NCI-H2171 (cell line): ENCODE measurements at places on chromosomes 12 and 14.

DNA sequence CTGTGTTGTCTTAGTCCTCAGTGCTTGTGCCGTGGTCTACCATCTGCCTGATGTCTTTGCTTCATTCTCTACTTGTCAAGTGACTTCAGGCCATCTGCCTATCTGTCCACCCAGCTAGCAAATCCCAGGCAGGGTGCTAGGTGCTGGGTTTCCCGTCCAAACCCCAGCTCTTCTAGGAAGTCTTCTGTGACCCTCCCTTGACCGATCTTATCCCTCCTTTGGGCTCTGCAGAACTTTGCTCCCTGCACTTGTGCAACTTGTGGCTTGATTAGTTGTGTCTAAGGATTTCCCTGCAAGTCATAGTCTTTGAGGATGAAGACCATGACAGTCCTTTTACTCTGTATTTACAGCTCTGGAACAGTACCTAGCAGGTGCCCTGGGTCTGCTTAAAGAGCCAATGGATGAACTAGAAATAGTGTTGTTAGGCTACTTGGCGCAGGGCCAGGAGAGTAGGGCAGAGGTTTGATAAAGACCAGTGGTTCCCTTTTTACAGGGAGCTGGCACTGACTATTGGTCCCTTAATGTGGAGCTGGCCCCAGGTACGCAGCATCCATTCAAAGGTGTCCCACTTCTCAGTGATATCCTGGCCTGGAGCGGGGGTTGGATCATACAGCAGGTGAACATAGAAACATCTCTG lies 60.1 kb downstream of the ADCK1 start:
- DNase-seq: no peak

DNA sequence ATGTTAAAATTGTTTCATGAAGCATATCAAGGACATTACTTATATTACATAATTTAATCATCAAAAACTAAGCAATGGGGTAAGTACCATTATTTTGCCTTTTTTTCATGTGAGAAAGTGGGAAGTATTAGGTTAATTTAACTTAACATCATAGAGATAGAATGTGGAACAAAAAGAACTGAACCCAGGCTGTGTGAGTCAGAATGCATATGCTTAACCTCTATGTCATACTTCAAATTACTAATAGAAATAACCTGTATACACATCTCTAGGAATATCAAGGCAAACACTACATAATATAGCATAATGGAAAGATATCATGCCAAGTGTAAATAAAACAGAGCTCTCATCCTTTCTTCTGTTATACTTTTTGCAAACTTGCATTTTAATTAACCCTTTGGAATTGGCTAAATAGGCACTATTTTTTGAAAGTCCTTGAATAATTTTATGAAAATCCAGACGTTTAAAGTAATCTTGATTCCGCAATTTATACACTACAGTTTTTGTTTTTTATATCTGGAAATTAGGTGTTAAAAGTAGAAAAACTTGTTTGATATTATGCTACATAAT lies 777.7 kb downstream of the SLC6A15 start:
- DNase-seq: no peak

- DNase-seq: peak; percentile 98
Observed at GRCh38 chr12:56104109-56104814, at the start of gene PA2G4. Gene PA2G4, plus strand, starts transcription at chr12:56104559. Its CDS starts 179 bp downstream, at chr12:56104738.

DNA sequence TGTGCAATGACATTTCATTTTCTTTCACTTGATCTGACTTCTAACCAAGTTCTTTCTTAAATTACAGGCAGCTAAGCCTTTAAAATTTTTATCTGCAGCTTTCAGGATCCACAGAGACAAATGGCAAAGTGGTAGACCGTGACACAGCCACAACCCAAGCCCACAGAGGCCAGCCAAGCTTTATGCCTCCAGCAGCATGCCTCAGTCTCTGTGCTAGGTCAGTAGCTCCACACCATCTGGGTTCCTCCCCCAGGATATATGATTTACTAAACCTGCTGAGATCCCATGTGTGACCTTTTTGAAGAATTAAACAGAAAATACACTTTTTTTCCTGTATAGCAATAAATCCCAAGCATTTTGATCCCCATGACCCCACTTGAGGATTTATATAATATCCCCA lies 290.4 kb upstream of the CAND1 start:
- no peak for DNase-seq

- DNase-seq: no peak
Observed at GRCh38 chr12:28974883-28975282, 174.2 kb upstream of the FAR2 start.

DNA sequence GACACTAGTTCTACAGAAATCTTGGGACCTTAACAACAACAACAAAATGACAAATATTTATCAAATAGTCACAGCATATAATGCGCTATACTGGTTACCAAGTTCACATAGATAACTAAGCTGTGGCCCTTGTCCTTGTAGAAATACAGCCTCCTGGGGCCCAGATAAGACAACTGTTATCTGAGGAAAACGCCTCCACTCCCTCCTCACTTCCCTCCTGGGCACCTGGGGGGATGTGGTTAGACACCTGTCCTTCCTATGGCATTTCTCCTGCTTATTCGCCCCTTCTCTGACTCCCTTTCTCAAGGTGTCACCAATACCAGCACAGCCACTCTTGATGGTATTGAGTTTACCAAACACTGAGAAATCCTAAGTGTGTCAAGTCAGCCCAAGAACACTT lies 419.4 kb downstream of the RAD51B start:
- DNase-seq: no peak

DNA sequence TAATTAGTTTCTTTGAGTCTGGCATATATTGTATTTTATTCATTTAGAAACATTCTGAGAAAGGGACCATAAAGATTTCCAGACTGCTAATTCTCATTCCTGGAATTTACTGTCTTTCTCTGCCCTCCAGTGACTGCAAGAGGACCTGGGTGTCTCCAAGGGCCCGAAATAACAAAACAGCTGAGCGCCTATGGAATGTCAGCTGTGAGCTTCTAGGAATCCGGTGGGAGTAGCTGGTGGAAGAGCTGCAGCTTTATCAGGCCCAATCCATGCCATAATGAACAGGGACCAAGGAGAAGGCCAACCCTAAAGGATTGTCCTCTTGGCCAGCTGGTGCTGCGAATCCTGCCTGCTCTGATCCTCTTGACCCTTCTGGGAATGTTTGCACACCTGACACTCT lies 31.9 kb downstream of the RDH12 start:
- no peak for DNase-seq

- peak; percentile 33 for DNase-seq
Observed at GRCh38 chr14:33848706-33849454, 102.0 kb downstream of the EGLN3 start.

DNA sequence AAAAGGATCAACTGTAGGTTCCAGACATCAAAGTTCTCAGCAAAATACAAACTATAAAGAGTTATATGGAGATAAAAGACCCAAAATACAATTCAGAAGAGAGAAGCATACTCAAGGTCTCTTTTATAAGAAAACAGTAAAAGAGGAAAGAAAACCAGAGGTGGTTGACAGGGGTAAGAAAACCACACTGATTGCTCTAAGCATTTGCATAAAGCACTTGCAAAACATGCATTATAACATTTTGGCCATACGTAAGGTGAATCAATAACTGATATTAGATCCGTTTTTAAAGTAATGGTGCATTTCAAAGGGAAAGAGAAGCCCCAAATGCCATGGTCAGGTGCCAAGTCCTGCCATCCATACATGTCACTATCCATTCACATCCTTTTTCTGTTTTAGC lies 5.9 kb downstream of the DDHD1 start:
- no peak for DNase-seq

- peak; percentile 99 for DNase-seq
Observed at GRCh38 chr12:8033153-8034044, 883 bp downstream of the FOXJ2 start.

- peak; percentile 51 for DNase-seq
Observed at GRCh38 chr12:124032265-124032886, 59.4 kb downstream of the ZNF664 start.

GRCh38 chr12:1058423-1058822 lies 67.4 kb downstream of the ERC1 start:
- no peak for DNase-seq

DNA sequence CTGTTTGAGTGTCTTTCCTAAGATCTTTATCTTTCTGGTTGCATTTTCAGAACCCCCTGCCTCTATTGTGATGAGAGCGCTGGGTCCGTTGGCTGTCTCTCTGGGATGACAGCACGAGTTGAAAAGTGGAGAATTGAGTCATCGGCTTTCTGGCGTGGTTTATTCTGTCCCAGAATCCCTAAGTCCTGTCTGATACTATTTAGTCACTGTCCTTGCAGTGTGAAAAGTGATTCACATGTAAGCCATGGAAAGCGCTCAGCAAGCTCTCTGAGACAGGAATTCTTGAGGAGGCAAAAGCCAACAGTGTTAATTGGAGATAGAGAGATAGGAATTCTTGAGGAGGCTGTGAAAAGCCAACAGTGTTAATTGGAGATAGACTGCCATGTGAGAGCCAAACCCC lies 121.7 kb downstream of the CHST11 start:
- DNase-seq: no peak

DNA sequence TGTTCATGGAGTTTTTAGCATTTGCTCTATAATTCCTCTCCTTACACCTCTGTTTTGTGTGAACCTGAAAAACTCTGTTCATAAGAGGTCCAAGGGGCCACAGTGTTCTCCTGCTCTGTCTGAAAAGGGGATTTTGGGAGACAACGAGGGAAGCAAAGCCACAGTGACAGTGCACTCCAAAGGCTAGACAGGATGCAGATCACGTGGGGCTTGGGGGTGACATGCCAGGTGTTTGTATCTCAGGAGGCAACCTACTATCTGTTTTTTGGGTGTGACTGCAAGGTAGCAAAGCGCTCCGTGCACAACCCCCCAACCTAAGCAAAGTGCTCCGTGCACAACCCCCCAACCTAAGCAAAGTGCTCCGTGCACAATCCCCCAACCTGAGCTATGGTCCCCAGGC lies 5.1 kb upstream of the CHD4 start:
- DNase-seq: no peak

- DNase-seq: no peak
Observed at GRCh38 chr14:73312687-73313086, 75.4 kb downstream of the PAPLN start.

- no peak for DNase-seq
Observed at GRCh38 chr14:47194055-47194454, 481.4 kb downstream of the MDGA2 start.
